ENCODE measurements at places on chromosomes 2 and 18. TPM values are rescaled to one million over a fixed set of nuclear protein-coding genes. Genes with fewer than 3 reads are reported as not detected.

DNA sequence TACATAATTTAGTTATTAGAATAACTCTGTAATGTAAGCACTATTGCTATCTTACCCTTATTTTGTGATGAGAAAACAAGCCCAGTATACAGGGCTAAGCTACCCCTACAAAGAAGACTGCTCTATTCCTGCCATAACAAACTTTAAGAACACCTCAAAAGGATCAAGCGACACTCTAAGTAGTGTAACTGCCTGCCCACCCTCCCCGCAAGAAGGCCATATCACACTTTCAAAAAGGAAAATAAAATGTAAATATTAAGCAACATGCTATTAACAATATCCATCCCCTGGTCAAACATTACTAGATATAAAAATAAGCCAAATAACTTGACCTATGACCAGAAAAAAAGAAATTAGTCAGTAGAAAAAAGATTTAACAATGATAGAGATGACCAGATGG lies 741.7 kb upstream of the CNTNAP5 start:
- no peak for DNase-seq
- H3K4me1 ChIP-seq = no peaks in the 10 kb centered on the region
- H3K27ac ChIP-seq = no peak overlapping the region
- no peaks in the 10 kb centered on the region for H3K36me3 ChIP-seq

GRCh38 chr2:132033949-132034348 lies 127.8 kb downstream of the ANKRD30BL start:
- H3K36me3 ChIP-seq = no peaks in the 10 kb centered on the region
- H3K4me3 ChIP-seq = no peak overlapping the region
- H3K4me1 ChIP-seq = no peaks in the 10 kb centered on the region
- H3K27me3 ChIP-seq = no peaks in the 10 kb centered on the region

DNA sequence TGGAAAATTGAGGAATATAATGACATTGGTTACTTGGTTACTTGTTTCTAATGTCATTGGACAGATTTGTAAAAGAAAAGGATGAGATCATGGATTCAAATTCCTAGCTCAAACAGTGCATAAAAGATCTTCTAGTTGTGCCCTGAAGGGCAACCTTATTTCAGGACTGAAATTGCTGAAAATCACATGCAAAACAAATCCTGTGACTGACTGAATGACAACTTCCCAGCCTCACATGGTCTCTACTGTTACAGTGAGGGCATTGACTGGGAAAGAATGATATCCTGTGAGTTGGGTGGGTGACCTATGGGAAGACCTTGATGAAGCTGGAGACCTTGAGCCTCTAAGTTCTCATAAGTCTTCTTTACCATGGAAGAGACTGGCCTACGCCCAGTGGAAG lies 90.4 kb upstream of the HAAO start:
- no peak overlapping the region for H3K27ac ChIP-seq
- no peak for DNase-seq
- H3K4me3 ChIP-seq = no peak overlapping the region
- H3K36me3 ChIP-seq = no peaks in the 10 kb centered on the region
- H3K27me3 ChIP-seq = no peaks in the 10 kb centered on the region

DNA sequence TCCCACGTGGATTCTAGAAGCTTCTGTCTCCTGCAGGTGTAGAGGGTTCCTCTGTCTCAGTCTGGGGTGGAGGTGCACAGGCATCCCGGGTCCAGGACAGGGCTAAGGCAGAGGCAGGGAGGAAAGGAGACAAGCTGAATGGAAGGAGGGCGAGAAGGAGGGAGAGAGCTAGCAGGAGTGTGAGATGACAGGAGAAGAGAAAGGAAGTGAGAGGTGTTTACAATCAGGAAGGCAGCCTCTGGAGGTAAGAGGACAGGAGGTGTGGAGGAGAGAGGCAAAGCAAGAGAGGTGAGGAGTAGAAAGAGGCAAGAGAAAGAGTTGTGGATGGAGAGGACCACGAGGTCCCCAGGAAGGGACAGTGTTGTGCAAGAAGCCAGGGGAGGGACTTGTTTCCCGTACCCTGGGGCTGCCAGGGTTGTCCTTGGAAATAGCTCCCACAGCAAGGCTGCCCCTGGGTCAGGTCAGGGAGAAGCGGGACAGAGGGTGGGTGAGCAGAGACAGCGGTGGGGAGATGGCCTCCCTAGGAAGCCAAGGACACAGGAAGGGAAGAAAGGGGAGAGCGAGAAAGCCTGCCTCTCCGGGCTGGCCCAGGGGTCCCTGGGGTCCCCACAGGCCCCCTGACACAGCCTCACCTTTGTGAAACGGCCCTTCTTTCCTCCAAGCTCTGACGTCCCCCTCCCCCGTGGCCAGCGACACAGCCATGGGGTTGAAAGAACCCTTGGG lies 136.9 kb downstream of the CYP26B1 start:
- H3K27ac ChIP-seq = no peak overlapping the region
- H3K4me3 ChIP-seq = no peak overlapping the region
- H3K36me3 ChIP-seq = no peaks in the 10 kb centered on the region
- no peak for DNase-seq
- no peaks in the 10 kb centered on the region for H3K4me1 ChIP-seq

Gene EFHD1
- not detected for total RNA-seq

Gene MAP3K19
- not detected for total RNA-seq

Measured in GM12878 (cell line).